ENCODE measurements at places on chromosomes 6 and 20.

- DNase-seq = no peak
These were observed 91.0 kb upstream of the MCHR2 start for GRCh38 chr6:100084991-100085364.

DNA sequence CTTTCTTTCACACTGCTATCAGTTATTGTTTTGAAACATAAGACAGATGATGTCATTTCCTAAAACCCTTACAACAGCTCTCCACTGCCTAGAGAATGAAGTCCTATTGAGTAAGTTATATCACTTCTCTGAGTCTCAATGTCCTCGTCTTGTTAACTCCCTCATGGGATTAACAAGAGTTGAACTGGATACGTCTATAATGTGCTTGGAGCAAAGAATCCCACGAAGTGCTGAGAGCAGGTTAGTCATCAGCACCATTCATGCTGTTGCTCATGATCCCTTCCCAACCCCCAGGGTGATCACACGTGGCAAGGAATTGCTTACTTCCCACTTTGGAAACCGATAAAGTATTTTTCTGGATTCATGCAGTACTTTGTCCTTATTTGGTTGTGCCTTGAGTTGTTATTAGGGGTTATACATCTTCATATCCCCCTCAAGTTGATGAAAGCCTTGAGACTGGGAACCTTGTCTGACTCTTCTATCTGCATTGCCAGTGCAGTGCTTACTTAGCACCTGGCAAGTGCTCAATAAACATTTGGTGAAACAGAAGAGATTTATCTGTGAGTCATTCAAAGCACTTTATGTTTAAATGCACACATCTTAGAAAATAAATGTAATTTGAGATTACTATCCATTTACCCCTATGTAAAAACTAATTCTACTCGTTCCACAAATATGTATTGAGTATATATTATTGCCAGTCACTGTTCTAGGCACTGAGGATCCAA lies 487.5 kb downstream of the EPM2A start:
- DNase-seq = no peak

DNA sequence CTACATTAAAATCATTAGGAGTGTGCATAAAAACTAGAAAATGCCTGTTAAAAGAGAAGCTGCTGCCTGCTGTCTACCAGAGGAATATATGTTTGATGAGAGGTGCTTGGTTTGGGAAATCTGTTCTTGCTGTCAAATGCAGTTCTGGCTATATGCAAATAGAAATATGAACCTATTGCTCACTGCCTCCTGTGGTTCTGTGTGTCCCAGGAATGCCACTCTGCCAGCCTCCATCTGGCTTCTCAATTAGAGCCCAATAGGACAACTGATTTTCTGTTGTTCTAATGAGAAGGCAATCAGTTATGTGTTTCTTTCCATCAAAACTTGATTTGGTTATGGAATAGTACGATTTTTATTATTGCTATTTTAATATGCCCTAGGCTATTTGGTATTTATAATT lies 759.7 kb downstream of the HDGFL1 start:
- DNase-seq = no peak

GRCh38 chr6:131062241-131063027 lies 611 bp downstream of the EPB41L2 start:
- peak; percentile 7 for DNase-seq

- peak; percentile 77 for DNase-seq
These were observed 46.4 kb upstream of the DST start for GRCh38 chr6:56689114-56689513.

DNA sequence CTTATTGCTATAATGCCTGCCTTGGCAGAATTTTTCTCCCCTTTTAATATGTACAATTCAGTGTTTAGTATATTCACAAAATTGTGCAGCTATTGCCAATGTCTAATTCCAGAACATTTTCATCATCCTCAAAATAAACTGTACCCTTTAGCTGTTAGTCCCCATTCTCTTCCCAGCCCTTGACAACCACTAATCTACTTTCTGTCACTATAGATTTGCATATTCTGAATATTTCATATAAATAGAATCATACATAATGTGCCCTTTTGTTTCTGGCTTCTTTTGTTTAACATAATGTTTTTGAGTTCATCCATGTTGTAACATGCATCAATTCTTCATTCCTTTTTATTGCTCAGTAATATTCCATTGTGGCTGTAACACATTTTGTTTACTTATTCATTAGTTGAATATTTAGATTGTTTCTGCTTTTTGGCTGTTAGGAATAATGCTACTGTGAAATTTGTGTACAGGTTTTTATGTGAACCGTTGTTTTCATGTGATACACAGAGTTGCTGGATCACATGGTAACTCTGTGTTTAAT lies 22.4 kb downstream of the STK4 start:
- no peak for DNase-seq

- DNase-seq = no peak
These were observed 29.8 kb downstream of the PDYN start for GRCh38 chr20:1964061-1964460.

- no peak for DNase-seq
These were observed 95.2 kb downstream of the ANKRD60 start for GRCh38 chr20:58133020-58133808.

- DNase-seq = no peak
These were observed 214.3 kb downstream of the TFAP2C start for GRCh38 chr20:56843386-56843785.

DNA sequence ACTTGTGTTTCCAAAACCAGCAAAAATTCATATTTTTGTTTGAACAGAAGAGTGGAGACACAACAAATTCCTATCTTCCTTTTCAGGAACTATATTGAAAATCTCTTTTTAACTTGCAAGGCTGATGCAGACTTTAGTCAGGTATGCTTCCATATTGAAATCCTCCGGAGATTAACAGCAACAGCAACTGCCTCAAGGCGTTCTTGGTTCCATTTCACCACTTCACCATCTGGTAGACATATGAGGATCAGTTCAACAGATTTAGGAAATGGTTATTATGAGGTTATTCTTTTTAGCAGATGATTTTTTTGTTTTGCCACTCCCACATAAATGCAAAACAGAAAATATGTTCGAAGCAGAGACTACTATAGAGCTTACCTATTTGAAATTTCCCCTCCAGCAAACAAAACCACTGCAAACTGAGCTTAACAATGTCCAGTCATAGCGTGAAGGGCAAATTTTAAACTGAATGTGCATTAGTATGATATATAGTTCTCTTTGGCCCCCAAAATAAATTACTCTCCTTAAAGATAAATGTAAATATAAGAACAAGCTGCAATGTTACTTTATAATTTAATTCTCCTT lies 520.5 kb upstream of the ADGRB3 start:
- no peak for DNase-seq

- DNase-seq = no peak
These were observed 770.7 kb upstream of the EPHA7 start for GRCh38 chr6:94190030-94190429.

GRCh38 chr6:23661549-23661948 lies 464.5 kb upstream of the NRSN1 start:
- no peak for DNase-seq

- DNase-seq = no peak
These were observed 55.4 kb upstream of the GATA5 start for GRCh38 chr20:62531046-62531838.

GRCh38 chr6:75244063-75244584 lies 523 bp upstream of the COX7A2 start:
- DNase-seq = peak; percentile 12

DNA sequence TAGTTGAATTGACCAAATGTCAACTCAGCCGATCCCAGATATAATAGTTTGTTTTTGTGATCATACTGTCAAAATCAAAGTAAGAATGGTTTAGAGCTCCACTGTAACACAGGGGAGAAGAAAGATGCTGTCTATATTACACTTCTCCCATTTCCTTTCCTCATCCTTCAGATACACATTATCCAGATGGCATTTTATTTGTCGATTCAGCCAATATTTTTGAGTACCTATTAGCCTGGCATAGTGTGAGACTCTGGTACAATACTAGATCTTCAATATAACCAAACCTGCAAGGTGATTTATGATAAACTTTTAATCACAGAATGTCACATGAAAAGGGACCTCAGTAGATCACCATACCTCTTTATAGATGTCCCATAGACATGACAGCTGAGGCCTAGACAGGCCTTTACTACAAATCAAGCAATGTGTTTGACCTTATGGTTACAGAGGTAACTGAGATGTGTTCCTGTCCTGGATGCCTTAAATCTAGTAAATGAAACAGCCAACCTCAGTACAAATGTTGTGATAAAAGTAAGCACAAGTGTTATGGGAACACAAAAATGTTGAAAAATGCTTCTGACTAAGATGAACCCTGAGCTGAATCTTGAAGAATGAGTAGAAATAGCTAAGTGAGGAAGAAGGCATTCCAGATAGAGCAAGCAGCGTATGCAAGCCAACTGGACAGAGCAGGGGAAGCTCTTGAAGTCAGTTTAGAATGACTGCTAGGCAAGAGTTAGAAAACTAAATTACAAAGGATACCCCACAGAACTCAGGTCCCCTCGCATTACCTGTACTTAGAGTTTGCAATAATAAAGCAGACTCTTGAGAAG lies 1.9 kb downstream of the FBXO9 start:
- no peak for DNase-seq

GRCh38 chr6:132763269-132763668 lies 5.6 kb upstream of the VNN2 start:
- DNase-seq = peak; percentile 55

DNA sequence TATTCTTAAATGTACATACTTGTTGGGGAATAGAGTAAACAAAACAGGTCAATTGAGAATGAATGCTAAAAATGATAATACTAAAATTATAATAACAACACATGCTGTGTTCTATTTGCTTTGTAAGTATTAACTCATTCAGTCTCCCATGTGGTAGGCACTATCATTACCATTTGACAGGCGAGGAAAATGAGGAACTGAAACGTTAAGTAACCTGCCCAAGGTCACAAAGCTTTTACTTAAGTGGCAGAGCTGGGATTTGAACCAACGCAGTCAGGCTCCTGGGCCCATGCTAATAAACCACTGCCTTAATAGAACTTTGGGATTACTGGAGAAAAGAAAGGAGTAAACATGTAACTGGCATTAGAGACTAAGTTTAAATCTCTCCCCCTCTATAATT lies 3.8 kb downstream of the NSFL1C start:
- DNase-seq = peak; percentile 25

- no peak for DNase-seq
These were observed 146.9 kb downstream of the PDE10A start for GRCh38 chr6:165515963-165516624.

DNA sequence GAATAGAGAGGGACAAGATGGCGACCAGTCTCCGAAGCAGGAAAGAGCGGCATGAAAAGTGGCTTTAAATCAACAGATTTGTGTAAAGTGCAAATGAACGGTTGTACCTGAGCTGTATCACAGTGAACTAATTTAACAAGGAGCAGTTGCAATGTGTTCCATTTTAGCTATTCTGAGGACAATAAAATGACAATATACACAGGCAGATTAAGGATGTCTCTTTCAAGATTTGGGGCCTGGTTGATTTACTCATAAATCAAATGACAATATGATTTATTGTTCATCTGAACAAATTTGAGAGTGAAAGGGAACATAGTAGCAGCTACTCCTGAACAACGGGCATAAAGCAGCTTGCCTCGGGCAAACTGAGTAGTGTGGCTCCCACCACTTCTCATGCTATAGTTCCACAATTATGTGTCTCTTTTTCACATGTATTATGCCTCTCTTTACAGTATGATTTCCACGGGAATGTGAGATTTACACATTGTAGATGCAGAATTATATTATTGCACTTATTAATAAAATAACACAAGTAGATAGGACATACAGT lies 204.1 kb upstream of the AGPAT4 start:
- no peak for DNase-seq

GRCh38 chr20:63635431-63636141 lies 8.7 kb upstream of the GMEB2 start:
- DNase-seq = no peak

DNA sequence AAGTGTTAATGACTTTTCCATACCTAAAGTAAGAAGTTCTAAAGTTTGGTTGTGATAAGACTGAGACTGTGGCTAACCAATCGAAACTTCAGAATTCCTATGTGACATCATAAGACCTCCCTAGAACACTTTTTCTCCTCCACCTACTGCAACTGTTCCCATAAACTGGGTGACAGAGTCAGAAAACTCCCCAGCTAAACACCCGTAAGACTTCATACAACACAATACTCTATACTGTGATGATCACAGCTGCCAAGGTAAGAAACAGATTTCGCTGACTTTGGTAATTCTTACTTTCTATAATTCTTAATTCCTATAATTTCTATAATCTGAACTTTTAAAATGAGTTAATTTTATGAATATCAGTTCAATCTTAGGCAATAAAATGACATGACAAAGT lies at the start of gene PLN:
Gene PLN, plus strand, starts transcription at position 161 of the 400 bp plus-strand sequence. CDS start 10,626 bp downstream, outside the sequence.
- no peak for DNase-seq

GRCh38 chr20:433300-433975 lies 25.3 kb downstream of the RBCK1 start:
- DNase-seq = no peak

DNA sequence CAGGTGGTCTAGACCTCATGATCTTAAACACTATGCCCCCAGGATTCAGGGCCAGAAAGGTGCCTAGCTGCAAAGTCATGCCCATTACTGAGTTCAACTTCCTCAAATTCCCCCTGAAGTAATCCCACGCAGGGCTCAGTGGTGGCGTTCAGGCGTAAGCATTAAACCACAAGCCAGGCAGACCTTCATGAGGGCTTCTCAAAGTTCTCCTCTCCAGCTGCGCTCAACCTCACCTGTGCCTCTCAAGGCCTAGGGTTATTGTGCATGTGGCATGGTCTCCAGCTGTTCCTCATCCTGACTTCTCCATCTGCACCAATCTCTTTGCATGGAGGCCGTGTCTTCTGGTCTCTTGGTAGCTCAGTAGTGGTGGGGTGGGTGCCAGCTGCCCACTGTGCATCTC lies 113.6 kb downstream of the TSHZ2 start:
- DNase-seq = no peak

DNA sequence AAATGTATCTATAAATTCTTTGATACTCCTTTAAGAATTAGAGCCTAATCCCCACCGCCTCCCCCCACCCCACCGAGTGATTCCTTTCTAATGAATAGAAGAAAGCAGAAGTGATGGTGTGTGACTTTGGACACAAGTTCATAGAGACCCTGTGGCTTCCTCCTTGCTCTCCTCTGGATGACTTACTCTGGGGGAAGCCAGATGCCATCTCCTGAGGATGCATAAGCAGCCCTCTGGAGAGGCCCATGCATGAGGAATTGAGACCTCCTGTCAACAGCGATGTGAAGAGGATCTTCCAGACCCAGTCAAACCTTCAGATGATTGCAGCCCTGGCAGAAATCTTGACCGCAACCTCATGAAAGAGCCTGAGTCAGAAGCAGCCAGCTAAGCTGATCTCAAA lies 21.1 kb downstream of the AHCY start:
- no peak for DNase-seq

- DNase-seq = no peak
These were observed 32.7 kb upstream of the HCRTR2 start for GRCh38 chr6:55141611-55142010.

GRCh38 chr6:94099072-94099471 lies 679.7 kb upstream of the EPHA7 start:
- no peak for DNase-seq
